ENCODE measurements at places on chromosomes 5 and 9.

- DNase-seq = no peak
Measured at GRCh38 chr5:60141119-60141518, 247.6 kb upstream of the PDE4D start.

- no peak for DNase-seq
Measured at GRCh38 chr5:111685969-111686368, 71.0 kb downstream of the NREP start.

DNA sequence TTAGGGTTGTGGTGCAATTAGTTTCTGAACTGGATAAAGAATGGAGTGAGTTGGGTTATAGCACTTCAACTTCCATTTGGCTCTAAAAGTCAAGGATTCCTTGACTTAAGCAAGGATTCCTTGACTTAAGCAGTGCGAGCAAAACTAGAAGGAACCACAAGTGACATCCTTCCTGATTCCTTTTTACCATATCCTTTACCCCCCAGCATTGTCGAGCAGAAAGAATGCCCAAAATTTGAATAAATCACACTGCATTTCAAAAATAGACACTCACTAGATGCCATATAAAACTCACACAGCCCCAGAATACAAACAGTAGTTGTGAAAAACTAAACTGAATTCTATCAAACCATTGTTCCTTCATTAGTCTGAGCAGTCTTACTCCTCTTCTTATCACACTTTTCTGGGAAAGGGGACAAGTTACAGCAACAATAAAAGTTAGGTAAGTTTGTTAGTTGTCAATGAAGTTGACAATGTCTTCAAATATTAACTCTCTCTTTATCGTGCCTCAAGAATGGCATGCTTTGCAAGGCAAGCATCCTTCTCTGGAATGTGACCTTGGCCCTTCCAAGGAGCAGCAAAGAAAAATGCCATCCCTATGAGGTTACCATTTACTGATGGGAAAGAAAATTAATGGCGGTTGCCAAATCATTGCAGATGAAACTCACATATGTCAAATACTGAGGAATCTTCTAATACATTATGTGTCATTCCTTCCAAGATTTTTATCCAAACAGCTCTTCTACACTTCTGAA lies 273.3 kb upstream of the ANKRD55 start:
- DNase-seq = no peak

- no peak for DNase-seq
Measured at GRCh38 chr9:124661271-124661670, 109.8 kb downstream of the NR6A1 start.

DNA sequence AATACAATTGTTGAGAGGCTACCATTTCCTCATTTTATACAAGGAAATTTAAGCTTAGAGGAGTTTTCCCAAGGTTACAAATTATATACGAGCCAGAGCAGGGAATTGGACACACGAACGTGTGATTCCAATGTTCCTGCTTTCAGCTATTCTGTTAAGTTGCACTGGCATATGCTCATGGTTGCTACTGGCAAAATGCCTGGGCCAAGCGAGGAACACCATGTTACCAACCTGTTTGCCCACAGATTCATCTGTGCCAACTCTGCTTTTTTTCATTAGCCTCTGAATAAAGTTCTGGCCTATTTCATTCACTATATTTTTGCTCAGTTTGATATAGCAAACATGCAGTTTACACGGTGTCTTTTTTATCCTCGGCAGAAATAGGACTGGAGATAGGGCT lies 5.1 kb upstream of the C5orf46 start:
- DNase-seq = no peak

- DNase-seq = no peak
Measured at GRCh38 chr9:132804576-132805295, 73.3 kb downstream of the AK8 start.

DNA sequence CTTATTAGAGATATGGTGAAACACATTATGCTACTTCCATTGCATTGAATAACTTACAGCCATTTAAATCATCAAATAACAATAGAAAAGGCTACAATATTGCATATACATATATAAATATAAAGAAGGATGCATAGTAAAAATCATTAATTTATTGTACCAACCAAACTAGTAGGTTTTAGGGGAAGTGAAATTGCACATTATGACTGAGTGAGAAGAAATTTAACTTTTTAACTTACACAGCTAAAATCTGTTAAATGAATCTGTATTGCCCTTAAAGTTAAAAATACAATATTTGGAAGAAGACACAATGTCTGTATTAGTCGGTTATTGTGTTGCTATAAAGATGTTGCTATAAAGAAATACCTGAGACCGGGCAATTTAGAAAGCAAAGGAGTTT lies 2073.7 kb upstream of the ACO1 start:
- DNase-seq = no peak

GRCh38 chr5:169550227-169550626 lies 33.3 kb upstream of the SPDL1 start:
- no peak for DNase-seq
